ENCODE measurements at places on chromosomes 4 and X.

DNA sequence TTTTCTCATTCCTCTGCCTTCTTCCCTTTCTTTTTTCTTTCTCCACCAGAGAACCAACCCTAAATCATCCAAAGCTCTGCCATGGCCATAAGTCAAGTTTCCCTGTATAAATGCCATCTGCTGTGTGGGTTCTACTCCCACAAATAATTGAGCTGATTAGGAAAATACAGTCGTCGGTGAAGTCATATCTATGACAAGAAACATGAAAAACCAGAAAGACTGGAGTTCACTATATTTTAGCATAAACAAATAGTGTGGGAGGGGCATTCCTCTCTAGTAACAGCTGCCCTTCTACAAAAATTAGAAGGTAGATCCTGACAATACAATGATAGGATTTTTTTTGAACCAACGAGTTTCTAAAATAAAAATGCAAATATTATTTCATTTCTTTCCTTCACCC lies 48.8 kb downstream of the SPOCK3 start:
- H3K36me3 ChIP-seq = no peaks in the 10 kb centered on the region
- H3K27ac ChIP-seq = no peak overlapping the region
- no peak overlapping the region for H3K4me3 ChIP-seq
- no peaks in the 10 kb centered on the region for H3K4me1 ChIP-seq
- DNase-seq = no peak
- peaks cover 28% of the 10 kb centered on the region for H3K27me3 ChIP-seq

GRCh38 chr4:56185901-56186300 lies 201.4 kb downstream of the AASDH start:
- no peak for DNase-seq
- H3K36me3 ChIP-seq = peaks cover 32% of the 10 kb centered on the region
- H3K27ac ChIP-seq = peak overlapping the region; percentile 43
- no peak overlapping the region for H3K4me3 ChIP-seq
- H3K4me1 ChIP-seq = peaks cover 13% of the 10 kb centered on the region
- no peaks in the 10 kb centered on the region for H3K27me3 ChIP-seq

- no peaks in the 10 kb centered on the region for H3K27me3 ChIP-seq
- peak within 1 kb of the TSS; percentile 83 for H3K4me3 ChIP-seq
- H3K4me1 ChIP-seq = peaks cover 12% of the 10 kb centered on the region
Observed at GRCh38 chr4:158209825-158210807, at the start of gene TMEM144. TMEM144 (plus strand) TSS chr4:158210486; CDS start chr4:158212668, 2,182 bp downstream.

GRCh38 chrX:134745636-134746409 lies 87.6 kb upstream of the PLAC1 start:
- DNase-seq = no peak
- peaks cover 21% of the 10 kb centered on the region for H3K4me1 ChIP-seq
- no peaks in the 10 kb centered on the region for H3K27me3 ChIP-seq
- H3K27ac ChIP-seq = no peak overlapping the region
- no peaks in the 10 kb centered on the region for H3K36me3 ChIP-seq
- no peak overlapping the region for H3K4me3 ChIP-seq

DNA sequence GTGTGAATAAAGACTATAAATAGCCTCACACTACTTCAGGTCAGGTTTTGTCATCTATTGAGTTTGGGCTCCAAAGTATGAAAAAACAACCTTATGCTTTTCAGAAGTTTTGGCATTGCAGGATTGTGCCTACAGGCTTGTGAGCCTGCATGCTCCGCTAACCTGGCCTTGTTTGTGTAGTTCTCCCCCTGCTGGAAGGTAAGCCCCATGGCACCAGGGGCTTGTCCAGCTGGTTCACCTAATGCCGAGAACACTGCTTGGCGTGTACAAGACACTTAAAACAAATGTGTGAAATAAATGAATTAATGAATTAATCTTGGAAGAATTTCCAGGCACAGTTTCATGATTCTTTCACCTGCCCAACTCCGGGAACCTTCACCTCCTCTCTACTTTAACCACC lies 1.8 kb upstream of the HSD17B10 start:
- no peak overlapping the region for H3K27ac ChIP-seq
- H3K27me3 ChIP-seq = peaks cover 12% of the 10 kb centered on the region
- peaks cover 2% of the 10 kb centered on the region for H3K36me3 ChIP-seq
- peak; percentile 50 for DNase-seq

Measured in progenitor cell of endocrine pancreas (in vitro differentiated cells).